ENCODE measurements at places on chromosomes 13 and 19.

GRCh38 chr13:74661851-74662250, 527.6 kb upstream of the KLF12 start:
- no peak for DNase-seq

DNA sequence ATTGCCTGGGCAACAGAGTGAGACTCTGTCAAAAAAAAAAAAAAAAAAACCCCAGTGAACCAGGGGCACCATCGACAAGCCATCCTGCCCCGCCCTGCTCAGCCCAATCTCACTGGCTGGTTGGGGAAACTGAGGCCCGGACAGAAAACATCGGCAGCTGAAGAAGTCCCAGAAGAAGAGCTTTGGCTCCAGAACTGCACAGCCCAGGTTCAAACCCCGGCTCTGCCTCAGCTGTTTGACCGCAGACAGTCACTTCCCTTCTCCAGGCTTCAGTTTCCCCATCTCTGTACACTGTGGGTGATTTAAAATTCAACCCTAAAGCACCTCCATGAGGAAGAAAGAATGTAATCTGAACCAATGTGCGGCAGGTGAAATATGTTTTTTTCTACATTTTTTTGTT, 9.4 kb upstream of the SEMA6B start:
- no peak for DNase-seq

DNA sequence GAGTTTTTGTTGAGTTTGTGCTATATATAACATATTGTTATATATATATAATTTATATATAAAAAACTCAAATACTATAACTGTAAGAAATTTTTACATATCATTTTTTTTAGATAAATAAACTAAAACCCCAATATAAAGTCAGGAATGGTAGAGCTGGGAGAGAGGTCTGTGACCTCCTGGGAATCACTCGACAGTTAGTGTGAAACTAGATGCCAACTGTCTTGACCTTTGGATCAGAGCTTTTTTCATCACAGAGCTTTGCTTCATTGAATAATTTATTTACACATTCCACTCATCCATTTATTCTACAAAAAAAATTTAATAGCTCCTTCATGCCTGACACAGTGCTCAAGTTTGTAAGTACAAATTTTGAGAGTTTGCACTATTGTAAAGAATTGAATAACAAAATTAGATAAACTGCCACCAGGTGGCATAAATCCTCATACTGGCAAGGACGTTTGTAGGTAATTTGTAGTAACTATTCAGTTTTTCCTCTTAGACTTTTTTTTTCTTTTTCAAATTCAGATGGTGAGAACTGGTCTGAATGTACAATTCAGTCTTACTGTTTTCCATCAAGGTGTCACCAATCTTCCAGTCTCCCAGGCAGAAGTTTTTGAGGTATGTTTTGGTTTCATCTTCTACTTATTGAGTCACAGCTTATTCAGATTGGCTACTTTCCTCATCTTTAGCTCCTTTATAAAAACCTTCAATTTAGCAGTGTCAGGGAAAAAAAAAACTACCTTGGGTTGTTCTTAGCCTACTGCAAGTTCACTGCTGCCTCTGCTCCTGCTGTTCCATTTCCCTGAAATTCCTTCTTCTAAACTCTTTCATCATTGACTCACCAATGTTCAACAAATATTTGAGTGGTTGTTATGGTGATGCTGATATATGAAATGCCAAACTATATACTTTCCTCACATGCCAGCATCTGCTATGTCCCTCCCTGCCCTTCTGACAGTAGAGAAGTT, 28.7 kb downstream of the LACC1 start:
- DNase-seq = no peak

DNA sequence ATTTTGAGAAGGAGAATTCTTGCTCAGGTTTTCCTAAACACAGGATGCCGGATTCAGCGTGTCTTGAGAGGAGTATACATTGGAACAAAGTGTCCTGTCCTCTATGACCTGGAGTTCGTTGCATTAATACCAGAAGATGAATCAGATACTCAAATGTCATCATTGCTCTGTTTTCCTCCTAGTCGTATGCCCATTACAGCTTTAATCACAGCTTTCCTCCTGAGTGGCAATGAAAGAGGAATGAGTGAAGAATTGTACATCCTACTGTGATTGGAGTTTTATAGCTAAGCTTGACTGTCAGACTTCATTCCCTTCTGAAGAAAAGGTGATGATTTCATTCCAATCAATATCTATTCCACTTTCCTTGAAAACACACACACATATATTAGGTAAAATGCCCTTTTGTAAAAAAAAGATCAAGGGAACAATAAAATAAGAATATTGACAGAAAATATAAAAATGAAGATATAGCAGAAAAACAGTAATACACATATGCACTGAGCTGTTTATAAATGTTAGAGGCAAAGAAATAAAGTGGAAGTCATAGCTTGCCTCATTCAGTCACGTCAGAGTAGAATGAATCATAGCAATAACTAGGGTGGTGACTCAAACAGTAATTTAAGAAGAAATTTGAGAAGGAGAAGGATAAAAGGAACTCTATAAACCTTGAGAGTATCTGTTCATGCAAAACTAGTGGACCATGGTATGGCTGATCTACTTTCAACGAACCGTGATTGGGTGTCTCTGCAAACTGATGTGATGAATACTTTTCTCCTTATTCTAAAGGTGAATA, 501.5 kb downstream of the SUCLA2 start:
- DNase-seq = no peak

DNA sequence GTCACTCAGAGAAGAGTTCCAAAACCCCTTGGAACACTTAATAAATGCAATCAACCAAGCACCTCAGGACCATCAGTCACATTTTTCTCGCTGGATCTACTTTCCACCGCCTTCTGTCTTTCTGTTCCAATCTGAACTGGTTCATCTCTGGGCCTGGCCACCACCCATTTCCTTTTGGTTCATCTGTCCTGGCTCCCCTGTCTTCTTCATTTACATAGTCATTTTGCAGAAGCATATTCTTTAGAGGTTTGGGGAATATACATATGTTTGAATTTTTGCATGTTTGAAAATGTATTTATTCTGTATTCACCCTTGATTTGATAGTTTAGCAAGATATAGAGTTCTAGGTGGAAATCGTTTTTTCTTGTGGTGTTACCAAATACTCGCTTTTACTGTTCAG, 188.2 kb downstream of the MTUS2 start:
- no peak for DNase-seq

GRCh38 chr13:40503011-40503410, 163.4 kb downstream of the FOXO1 start:
- no peak for DNase-seq

DNA sequence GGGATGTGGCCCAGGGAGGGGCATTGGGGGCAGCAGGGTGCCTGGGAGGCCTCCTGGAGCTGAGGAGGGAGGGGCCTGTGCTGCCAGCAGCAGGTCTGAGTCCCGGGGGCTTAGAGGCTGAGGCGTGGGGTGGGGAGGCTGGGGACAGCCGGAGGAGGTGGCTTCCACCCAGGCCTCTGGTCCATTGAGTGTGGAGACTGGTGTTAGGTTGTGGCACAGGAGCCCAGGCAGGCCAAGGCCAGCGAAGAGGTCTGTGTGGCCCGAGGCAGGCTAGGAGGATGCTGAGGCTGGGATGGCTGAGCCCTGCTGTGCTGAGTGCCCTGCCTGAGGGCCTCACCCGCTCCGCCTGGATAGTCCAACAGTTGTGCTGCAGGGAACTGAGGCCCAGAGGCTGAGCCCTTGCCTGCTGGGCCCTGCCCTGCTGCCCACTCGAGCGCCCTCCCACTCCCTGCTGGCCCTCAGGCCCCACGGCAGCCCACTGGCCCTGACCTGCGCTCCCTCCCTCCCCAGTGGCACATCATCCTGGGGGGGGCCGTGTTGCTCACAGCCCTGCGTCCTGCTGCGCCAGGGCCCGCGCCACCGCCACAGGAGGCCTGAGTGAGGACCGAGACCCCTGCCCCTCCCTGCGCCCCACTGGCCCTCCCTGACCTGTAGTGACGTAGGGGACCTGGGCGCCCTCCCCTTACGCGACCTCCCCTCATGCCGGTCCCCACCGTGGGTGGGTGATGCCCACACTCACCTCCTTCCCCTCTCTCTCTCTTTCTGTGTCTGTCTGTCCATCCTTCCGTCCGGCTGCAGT, 4.9 kb upstream of the GARIN5A start:
- no peak for DNase-seq

DNA sequence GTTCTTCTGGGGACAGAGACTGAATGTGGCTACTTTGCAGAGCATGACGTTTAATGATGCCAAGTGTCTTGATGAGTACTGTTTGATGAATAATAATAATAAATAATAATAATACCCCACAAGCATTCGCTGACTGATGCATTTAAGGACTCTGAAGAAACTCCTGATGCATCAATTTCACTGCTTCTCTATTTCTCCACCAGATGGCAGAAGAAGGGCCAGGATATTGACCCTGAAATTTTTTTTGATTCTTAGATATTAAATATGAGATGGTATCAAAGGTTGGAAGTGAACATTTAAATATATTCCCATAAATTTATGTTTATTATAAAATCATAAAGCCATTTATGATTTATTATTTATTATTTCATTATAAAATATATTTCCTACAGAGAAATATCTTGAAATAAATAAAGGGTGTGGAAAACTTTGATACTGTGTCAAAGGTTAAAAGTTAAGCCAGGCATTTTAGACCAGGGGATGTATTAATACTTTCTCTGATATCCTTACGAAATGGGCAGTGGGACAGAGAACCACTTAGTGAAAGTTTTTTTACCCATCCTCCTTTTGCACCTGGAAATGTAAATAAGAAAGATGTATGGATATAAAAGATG, 170.9 kb downstream of the LACC1 start:
- no peak for DNase-seq

GRCh38 chr13:43434191-43434590, 352.6 kb downstream of the ENOX1 start:
- no peak for DNase-seq

- DNase-seq = no peak
Observed at GRCh38 chr19:45864629-45865082, 530 bp downstream of the FOXA3 start.

DNA sequence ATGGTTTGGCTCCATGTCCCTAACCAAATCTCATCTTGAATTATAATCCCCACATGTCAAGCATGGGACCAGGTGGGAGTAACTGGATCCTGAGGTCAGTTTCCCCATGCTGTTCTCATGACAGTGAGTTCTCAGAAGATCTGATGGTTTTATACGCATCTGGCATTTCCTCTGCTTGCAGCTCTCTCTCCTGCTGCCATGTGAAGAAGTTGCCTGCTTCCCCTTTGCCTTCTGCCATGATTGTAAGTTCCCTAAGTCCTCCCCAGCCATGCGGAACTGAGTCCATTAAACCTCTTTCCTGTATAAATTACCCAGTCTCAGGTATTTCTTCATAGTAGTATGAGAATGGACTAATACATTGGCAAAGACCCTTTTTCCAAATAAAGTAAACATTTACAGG, 96.8 kb downstream of the TSHZ3 start:
- DNase-seq = no peak

- no peak for DNase-seq
Observed at GRCh38 chr19:39083983-39084731, at the start of gene ACP7. Gene ACP7 (plus strand): TSS chr19:39084368. CDS start chr19:39085270, 902 bp downstream.

GRCh38 chr19:49772850-49773432, 6.1 kb downstream of the AP2A1 start:
- no peak for DNase-seq

GRCh38 chr13:92500192-92500591, 726.4 kb upstream of the GPC6 start:
- DNase-seq = no peak

DNA sequence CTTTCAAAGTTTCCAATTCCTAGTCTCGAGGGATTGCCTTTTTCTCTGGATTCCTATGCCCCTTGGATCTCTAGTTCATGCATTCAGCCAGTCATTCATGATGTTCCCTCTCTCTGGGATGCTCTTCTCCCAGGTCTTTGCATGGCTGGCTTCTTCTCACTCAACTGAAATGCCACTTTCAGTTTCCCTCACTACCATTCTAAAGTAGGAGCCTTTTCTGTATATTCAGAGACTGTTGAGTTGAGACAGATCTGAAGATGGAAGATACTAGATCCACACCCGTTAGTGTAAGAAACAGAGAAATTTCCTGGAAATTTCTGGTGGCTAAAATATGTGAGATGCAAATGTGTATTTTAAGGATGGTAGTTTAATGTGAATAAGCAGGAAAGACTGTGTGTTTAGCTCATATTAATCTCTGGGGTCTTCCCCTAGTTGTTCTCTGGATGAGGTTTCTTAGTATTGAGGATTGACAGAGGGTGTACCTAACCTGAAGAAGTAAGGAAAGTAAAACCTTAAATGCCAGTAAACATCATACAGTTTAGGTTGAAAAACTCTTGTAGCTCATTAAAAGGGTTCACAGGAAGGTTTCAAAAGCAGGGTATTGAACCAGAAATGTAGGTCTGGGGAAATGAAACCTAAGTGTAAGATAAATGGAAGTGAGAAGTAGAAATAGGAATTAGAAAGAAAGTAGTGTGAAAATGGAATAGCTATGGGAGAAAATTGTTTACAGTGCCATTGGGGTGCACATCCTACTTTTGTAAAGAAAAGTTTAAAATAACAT, 331.3 kb downstream of the NDFIP2 start:
- no peak for DNase-seq

- no peak for DNase-seq
Observed at GRCh38 chr13:34458756-34459715, 483.0 kb upstream of the NBEA start.

DNA sequence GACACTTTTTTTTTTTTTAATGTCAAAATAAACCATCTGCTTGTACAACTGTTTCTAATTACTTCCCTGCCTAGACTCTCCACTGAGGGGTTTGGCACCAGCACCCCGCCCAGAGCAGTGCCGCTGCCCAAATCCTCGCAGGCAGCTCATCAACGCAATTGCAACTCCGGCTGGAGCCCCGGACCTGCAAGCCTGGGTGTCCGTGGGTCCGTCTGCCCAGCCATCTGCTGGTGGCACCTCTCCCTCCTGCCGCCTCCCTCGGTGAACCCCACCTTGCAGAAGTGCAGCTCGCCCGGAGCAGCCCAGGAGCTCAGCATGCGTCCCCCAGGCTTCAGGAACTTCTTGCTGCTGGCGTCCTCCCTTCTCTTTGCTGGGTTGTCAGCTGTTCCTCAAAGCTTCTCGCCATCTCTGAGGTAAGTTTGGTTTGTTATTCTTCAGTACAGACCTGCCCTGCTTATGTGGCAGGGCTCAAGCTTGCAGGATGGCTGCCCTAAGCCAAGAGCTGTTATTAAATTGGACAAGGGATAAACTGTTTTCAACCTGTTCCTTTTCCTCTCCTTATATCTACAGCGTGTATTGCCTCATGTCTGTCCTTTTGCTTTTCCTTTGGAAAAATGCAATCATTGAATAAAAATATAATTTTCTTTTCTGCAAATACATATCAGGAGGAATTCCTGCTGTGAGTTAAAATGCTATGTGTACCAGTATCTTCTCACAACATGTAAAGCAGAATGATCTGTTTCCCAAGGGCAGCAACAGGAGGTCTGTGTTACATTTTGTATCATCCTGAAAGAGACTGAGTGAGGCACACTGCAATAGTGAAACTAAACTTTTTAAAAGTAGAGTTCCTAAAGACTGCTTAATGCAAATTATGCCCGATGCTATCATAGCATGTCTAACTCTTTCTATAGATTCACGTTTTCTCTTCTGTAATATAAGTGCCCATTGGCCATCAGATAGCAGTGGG, at the start of gene ITGBL1:
ITGBL1 (plus strand) TSS at position 157 of the 967 bp plus-strand sequence; CDS start at position 316, 159 bp downstream.
- no peak for DNase-seq

DNA sequence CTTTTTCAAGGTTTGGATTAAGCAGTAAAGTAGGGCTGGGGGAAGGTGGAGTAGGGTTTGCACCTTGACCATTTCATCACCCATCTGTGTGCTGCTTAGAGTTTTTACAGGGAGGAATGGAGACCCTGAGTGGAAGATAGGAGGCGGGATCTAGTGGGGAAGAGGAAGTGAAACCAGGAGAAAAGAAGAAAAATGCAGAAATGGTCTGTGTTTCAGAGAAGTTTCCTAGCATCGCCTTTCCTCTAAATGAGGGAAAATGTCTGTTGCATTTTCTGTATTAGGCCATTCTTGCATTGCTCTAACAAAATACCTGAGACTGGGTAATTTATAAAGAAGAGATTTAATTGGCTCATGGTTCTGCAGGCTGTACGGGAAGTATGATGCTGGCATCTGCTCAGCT, 64.1 kb downstream of the TPT1 start:
- no peak for DNase-seq

Measured in NCI-H1436 treated with DMSO at 0.1 percent for 48 hours (cell line).